ENCODE measurements at places on chromosomes 12 and 14. TPM values are rescaled to one million over a fixed set of nuclear protein-coding genes. Genes with fewer than 3 reads are reported as not detected.

Gene MED13L
- total RNA-seq: 121 TPM

Gene FGF6
- not detected for total RNA-seq

Gene MLXIP
- total RNA-seq: 28.4 TPM

Gene LHX5
- not detected for total RNA-seq

Gene PROX2
- total RNA-seq: 1.5 TPM

- H3K4me3 ChIP-seq: no peak overlapping the region
- DNase-seq: no peak
- H3K27ac ChIP-seq: no peak overlapping the region
Observed at GRCh38 chr12:111578276-111578970, 20.7 kb downstream of the ATXN2 start.

GRCh38 chr12:83886479-83886878 lies 1026.1 kb downstream of the SLC6A15 start:
- no peaks in the 10 kb centered on the region for H3K4me1 ChIP-seq
- H3K36me3 ChIP-seq: no peaks in the 10 kb centered on the region
- no peak for DNase-seq
- no peaks in the 10 kb centered on the region for H3K27me3 ChIP-seq
- no peak overlapping the region for H3K27ac ChIP-seq
- no peak overlapping the region for H3K4me3 ChIP-seq

DNA sequence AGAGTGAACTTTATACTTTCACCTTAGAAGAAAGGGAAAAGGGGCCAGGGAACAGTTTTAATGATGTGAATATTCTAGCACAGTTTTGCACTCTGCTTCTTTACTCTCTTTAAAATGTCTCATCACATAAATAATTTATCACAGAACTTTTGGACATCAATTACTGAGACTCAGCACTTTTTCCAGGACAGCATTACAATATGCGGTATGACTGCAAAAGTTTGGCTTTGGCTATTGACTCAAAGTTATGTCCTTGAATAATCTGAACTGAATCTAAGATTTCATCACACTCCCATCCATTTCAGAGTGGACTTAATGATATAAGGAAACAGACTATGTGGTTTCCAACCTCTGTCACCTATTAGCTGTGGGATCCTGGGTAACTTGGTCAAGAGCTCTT lies 11.7 kb downstream of the CCER1 start:
- H3K4me1 ChIP-seq: no peaks in the 10 kb centered on the region
- no peak overlapping the region for H3K27ac ChIP-seq
- no peaks in the 10 kb centered on the region for H3K36me3 ChIP-seq
- H3K4me3 ChIP-seq: no peak overlapping the region
- H3K27me3 ChIP-seq: no peaks in the 10 kb centered on the region

DNA sequence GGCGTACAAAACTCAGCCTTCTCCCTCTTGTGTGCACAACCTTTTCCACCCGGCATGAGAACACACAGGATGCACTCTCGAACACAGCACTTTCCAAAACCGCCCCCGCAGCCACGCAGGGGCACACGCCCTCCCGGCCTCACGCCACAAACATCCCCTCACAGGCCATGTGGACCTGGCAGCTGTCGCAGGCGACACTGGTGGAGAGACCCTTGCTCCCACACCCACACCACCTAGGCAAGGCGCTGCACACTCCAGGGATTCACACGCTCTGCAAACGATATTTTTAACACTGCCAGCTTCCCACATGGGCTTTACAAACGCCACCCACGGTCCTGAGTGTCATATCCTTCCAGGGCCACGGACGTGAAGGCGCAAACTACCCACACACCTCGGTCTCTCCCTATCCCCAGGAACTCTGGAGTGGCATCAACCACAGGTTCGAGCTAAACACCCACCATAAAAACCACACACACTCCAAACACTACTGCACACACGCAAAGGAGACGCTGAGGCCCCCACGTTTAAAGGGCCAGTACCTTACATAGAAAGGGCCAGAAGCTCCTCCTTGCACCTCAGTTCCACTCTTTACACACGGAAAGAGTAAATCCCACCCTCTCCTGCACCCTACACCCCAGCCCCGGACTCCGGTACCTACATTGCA lies 12.4 kb upstream of the ITGB7 start:
- no peaks in the 10 kb centered on the region for H3K36me3 ChIP-seq
- H3K4me1 ChIP-seq: peaks cover 81% of the 10 kb centered on the region
- peak; percentile 84 for DNase-seq
- peak overlapping the region; percentile 95 for H3K4me3 ChIP-seq
- no peaks in the 10 kb centered on the region for H3K27me3 ChIP-seq

DNA sequence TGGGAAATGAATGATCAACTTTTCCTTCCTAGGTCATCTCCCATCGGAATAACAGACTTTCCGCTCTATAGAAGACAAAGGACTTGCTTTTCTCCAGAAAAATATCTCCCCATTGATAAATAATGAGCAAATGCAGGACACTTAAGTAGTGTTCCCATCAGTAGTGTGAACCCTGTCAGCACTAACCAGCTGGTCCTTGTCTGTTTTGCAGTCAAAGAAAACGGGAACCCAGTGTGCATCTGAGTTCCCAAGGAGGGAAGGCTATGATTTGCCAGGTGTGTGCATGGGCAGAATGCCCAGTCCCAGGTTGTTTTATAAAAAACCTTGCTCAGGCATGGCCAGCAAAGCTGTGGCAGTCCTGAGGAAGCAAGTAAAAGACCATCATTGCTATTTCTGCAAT lies 256.5 kb upstream of the HMGA2 start:
- H3K4me1 ChIP-seq: peaks cover 5% of the 10 kb centered on the region
- H3K4me3 ChIP-seq: no peak overlapping the region
- H3K27me3 ChIP-seq: peaks cover 48% of the 10 kb centered on the region
- H3K27ac ChIP-seq: no peak overlapping the region
- no peaks in the 10 kb centered on the region for H3K36me3 ChIP-seq
- no peak for DNase-seq

GRCh38 chr12:65891219-65891618 lies 66.9 kb downstream of the HMGA2 start:
- DNase-seq: no peak
- H3K36me3 ChIP-seq: no peaks in the 10 kb centered on the region
- H3K4me3 ChIP-seq: no peak overlapping the region
- peaks cover 14% of the 10 kb centered on the region for H3K4me1 ChIP-seq

GRCh38 chr14:79179985-79180384 lies 1009.8 kb downstream of the NRXN3 start:
- H3K4me3 ChIP-seq: no peak overlapping the region
- no peaks in the 10 kb centered on the region for H3K36me3 ChIP-seq
- DNase-seq: no peak
- no peaks in the 10 kb centered on the region for H3K4me1 ChIP-seq
- no peaks in the 10 kb centered on the region for H3K27me3 ChIP-seq

DNA sequence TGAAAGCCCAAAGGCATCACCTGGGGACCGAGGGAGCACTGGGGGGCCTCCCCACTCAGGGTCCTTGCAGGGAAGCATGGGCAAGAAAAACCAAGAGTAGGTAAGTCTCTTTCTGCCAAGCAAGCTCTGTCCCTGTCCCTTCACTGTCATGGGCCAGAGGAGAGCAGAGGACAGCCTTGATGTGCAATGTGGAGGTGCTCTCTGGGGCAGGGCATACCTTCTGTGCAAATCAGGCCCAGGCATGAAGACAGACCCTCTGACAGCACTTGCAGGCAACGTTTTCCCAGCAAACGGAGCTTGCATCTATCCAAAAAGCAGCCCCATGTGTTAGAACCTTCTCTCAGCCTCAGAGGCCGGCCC lies 192.5 kb upstream of the PWP1 start:
- H3K27me3 ChIP-seq: no peaks in the 10 kb centered on the region
- no peak for DNase-seq
- no peak overlapping the region for H3K4me3 ChIP-seq
- no peaks in the 10 kb centered on the region for H3K36me3 ChIP-seq
- peaks cover 17% of the 10 kb centered on the region for H3K4me1 ChIP-seq

DNA sequence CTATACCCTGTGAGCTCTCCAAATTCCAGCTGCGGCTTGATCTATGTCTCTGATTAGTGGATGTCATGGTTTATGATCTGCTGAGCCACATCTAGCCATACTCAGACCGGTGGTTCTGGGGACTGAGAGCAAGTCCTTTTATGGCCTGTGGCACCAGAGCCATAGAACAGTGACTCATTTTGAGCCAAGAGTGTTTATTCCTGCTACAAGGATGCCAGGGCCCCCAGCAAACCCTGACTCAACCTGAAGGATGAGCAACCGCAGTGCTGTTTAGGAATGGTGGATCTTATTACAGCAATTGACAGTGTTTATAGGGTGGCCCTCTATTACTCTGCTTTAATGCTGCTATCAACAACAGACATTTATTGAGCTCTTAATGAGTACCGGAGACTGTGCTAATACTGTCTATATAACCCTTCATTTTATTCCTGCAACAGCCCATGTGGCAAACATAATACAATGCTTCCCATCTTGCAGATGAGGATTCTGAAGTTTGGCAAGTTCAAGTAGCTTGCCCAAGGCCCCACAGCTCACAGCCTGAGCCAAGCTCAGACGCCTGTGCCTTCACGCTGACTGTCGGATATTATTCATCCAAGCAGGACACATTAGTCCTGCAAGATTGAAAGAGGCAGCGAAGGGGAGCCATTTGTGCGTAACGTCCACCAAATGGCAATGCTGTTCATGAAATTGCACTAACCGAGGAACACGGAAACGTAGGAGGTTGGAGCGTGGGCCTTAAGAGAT lies 273.6 kb upstream of the PWP1 start:
- no peaks in the 10 kb centered on the region for H3K4me1 ChIP-seq
- DNase-seq: no peak
- H3K36me3 ChIP-seq: no peaks in the 10 kb centered on the region
- no peaks in the 10 kb centered on the region for H3K27me3 ChIP-seq
- no peak overlapping the region for H3K4me3 ChIP-seq

DNA sequence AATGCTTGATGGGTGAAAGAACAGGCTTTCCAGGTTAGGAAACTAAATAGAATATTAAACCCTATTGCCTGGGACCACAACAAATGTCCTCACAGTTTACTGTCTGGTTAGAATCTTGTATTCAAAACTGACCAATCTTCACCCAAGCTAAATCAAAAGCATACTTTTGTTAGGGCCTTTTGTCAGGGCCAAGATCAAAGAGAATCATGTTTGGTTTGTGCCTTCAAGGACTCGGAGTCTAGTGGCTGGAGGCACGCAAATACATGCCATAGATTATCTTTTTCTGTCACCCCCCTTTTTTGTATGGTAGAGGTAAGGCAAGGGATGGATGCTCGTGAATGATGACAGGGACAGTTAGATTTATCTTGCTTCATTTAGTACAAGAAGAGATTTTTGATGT lies 51.1 kb upstream of the AKAP6 start:
- H3K4me3 ChIP-seq: no peak overlapping the region
- no peak overlapping the region for H3K27ac ChIP-seq
- peaks cover 41% of the 10 kb centered on the region for H3K27me3 ChIP-seq
- H3K4me1 ChIP-seq: no peaks in the 10 kb centered on the region
- H3K36me3 ChIP-seq: peaks cover 4% of the 10 kb centered on the region

- DNase-seq: no peak
- H3K36me3 ChIP-seq: no peaks in the 10 kb centered on the region
- H3K4me1 ChIP-seq: no peaks in the 10 kb centered on the region
- H3K27me3 ChIP-seq: no peaks in the 10 kb centered on the region
Observed at GRCh38 chr12:38350342-38351174, 34.0 kb downstream of the ALG10B start.

DNA sequence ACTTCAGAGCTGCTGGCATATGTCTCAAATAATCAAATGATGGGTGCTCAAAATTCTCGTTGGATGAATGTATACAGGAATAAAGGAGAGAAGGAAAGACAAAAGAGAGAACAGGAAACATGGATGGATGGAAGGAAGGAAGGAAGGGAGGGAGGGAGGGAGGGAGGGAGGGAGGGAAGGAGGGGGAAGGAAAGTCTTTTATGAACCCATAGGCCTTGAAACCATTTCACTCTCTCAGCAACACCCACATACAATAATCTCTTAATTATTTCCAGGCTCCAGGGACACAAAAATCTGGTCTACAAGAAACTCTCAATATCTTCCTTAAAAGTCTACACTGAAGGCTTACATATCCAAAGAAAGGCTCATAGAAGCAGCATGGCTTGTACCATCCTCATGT lies 363.4 kb upstream of the TMPO start:
- no peak overlapping the region for H3K27ac ChIP-seq
- DNase-seq: no peak
- H3K27me3 ChIP-seq: peaks cover 6% of the 10 kb centered on the region
- H3K4me1 ChIP-seq: no peaks in the 10 kb centered on the region
- H3K36me3 ChIP-seq: no peaks in the 10 kb centered on the region

DNA sequence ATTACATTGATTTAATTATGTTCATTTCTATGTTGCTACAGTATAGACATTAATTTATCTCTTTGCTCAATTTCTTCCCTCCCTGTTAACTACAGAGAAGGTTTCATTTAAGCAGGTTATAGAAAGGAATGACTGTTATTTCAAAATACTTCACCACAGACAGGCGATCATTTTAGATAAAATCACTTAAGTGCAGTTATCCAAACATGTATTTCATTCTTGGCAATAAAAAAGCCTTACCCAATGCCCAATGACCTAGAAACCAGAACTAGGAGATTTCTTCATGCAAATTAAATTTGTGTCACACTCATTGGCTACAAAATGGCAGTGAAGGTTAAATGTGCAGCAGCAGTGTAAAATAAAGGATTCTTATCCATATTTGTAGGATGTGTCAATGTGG lies 266.4 kb downstream of the KCNH5 start:
- H3K4me1 ChIP-seq: no peaks in the 10 kb centered on the region
- peaks cover 4% of the 10 kb centered on the region for H3K36me3 ChIP-seq
- no peak for DNase-seq

All from natural killer cell treated with Interleukin-12 subunit alpha and Interleukin-12 subunit beta and Interleukin-15 and Interleukin-18, amount 100 ng/mL, for 72 hours (primary cell).